HT1080 (cell line): ENCODE measurements at places on chromosomes 7 and 10. TPM values are rescaled to one million over a fixed set of nuclear protein-coding genes. Genes with fewer than 3 reads are reported as not detected.

- DNase-seq, result no peak
Measured at GRCh38 chr10:27612551-27613035, 108.5 kb downstream of the RAB18 start.

- no peak for DNase-seq
Measured at GRCh38 chr7:6181136-6181535, 91.3 kb downstream of the CYTH3 start.

GRCh38 chr7:130430115-130430514, 10.7 kb downstream of the CEP41 start:
- no peak for DNase-seq

DNA sequence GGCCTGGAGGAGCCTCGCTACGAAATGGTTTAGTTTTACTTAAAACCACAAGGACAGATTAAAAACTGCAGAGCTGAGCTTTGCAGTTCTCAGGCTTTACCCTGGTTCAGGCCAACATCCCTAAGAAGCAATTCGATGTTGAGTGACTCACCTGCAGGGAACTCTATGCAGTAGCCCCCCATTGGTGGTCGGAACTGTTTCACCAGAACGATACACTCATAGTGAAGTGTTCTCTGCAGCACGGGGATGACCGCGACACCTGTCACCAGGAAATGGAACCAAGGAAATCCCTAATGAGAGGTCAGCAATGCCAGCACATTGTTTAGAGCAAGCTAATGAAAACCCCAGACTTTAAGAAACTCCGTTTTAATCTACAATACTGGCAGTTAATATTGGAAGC, 18.0 kb downstream of the NUDT5 start:
- peak; percentile 88 for DNase-seq

DNA sequence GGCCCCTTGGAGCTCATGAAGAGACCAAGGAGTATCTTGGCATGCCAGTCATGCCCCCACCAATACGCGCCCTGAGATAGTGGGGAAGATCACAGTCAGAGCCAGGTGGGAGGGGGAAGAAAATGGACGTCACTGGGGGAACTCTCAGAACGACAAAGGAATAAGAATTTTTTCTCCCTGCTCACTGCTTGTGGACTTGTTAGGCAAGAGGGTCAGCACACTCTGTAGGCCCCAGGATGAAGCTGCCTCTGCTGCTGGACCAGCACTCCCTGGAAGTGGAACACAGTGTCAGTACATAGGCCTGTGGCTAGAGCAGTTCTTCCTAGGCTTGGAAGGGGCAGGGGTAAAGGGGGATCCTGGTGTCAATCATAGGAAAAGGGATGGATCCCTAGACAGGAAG, 46.5 kb downstream of the DRGX start:
- no peak for DNase-seq

DNA sequence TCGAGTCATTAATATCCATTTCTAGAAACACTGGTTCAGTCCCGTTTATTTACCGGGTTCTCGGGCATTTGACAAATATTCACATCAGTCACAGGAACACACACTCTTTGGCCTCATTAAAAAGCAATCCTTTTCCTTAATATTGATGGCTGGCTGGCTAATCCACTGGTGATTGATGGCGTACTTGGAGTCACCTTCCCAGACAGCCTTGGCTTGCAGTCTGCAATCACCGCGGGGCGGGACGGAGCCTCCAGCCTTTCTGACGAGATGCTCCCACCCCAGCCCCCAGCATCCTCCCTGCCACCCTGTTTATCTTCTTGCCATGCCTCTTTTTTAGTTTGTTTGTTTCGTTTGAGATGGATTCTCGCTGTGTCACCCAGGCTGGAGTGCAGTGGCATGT, 36.6 kb downstream of the SRRM3 start:
- no peak for DNase-seq

DNA sequence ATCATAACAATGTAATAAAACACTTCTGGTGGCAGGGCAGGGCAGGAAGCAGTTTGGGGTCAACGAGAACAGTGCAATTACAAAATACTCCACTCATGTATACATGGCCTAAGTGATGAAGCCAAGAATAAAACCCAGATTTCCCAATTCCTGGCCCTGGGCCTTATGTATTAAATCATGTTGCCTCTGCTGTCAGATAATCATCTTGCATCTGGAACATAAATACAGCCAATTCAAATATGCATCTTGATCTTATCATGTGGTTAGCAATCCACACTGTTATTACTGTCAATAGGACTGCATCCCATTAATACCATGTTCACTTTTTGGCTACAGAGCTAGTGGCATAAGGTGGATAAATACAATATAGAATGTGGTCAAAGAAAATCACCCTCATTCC, 186.5 kb upstream of the SLC25A13 start:
- DNase-seq, result no peak

- DNase-seq, result no peak
Measured at GRCh38 chr10:89648074-89648473, 3.0 kb upstream of the PANK1 start.

DNA sequence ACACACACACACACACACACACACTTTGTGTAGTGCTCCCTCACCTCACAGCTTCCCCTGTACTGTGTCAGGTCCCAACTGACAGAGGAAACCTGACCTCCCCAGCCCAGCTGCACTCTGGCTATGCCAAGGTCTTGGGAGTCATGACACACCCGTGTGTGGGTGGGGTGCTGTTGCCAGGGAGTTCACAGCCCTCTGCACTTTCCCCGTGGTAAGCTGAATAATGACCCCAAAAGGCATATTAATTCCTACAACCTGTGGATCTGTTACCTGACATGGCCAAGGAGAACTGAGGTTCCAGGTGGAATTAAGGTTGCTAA, 8.9 kb upstream of the NANOS1 start:
- no peak for DNase-seq

DNA sequence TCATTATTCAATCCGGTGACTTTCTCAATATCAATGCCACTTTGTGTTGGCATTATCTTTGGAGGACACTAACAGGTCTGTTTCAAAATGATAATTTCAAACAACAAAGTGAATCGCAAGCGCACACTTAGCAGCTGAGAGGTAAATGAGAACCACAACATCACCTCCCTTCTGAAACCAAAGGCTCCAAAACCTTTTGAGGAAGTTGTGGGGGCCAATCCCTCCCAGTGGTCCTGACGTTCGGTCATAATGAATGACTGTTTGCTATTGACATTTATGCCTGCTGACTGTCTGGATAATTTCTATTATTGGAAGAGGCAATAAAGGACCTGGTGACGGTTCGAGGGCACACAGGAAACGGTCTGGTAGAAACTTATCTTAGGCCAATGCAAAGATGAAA, 1.8 kb downstream of the ADARB2 start:
- no peak for DNase-seq

GRCh38 chr10:17026686-17027485, 102.7 kb downstream of the CUBN start:
- peak; percentile 66 for DNase-seq

GRCh38 chr10:14601872-14602725, 172.6 kb downstream of the FAM107B start:
- DNase-seq, result peak; percentile 81

GRCh38 chr10:131842351-131843088, 58.3 kb upstream of the PPP2R2D start:
- no peak for DNase-seq

- no peak for DNase-seq
Measured at GRCh38 chr7:28497009-28497408, 84.7 kb downstream of the CREB5 start.

DNA sequence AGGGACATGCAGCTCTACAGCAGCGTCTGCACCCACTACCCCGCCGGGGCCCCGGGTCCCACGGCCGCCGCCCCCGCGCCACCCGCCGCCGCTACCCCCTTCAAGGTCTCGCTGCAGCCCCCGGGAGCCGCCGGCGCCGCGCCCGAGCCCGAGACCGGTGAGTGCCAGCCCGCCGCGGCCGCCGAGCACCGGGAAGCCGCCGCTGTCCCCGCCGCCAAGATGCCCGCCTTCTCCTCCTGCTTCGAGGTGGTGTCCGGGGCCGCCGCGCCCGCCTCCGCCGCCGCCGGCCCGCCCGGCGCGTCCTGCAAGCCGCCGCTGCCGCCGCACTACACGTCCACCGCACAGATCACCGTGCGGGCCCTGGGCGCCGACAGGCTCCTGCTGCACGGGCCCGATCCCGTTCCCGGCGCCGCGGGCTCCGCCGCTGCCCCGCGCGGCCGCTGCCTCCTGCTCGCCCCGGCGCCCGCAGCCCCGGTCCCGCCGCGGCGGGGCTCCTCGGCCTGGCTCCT, 631 bp downstream of the OTUD1 start:
- no peak for DNase-seq

DNA sequence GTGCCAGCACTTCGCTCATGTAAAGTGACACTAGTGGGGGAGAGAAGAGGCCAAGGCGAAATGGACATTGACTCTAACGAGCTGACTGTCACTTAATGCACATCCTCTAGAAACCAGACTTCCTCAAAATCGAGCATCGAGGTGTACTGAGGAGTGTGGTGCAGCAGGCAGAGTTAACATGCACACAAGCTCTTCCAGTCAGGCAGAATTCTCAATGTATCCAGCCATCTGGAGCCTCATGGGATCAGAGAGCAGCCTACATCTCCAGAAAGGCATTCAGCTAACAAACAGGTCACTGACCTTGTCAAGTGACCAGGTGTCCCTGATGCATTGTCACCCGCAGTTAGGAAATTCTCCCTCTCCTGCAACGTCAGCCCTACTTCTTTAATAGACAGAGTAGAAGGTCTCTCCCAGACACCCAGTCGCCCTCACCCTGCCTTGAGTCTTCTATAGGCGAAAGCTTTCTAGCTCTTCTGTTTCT, 259.8 kb upstream of the AOAH start:
- no peak for DNase-seq

GRCh38 chr7:133941496-133941895, 185.6 kb upstream of the LRGUK start:
- no peak for DNase-seq

GRCh38 chr10:131775433-131775832, 125.4 kb upstream of the PPP2R2D start:
- no peak for DNase-seq

- peak; percentile 40 for DNase-seq
Measured at GRCh38 chr7:118590107-118590506, 365.6 kb downstream of the ANKRD7 start.

DNA sequence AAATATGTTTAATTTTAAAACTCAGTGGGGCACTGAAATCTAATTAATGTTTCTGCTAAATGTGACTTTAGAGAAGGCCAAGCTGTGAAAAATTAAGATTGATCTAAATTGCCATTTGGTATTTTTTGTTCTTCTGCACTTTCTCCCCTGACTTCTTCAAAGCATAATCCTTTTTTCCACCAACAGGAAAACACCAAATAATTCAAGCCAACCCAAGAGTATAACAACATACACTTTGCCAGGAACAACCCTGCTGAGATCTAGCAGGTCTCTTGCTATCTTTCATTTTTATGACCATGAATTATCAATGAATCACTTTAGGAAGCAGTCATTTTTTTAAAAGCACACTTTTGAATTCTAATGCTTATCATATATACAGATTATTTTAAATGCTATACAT, 100.1 kb downstream of the USP6NL start:
- no peak for DNase-seq

DNA sequence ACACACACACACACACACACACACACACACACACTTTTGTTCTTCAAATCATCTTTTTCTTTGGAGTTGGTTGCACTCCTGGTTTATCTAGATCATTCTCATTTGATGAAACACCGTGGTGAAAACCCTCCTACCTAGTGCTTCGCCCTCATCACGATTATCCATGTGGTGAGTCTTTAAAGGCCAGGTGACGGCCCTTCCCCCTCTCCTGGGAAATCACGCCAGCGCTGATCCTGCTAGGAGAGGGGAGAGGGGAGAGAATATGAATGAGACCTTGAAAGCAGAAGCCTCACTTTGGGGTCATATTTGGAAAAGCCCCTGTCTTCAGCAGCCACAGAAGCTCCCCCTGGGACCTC, 103.9 kb upstream of the LRRC4 start:
- DNase-seq, result no peak

GRCh38 chr7:65980478-65981250, 1.3 kb downstream of the GUSB start:
- DNase-seq, result peak; percentile 40

DNA sequence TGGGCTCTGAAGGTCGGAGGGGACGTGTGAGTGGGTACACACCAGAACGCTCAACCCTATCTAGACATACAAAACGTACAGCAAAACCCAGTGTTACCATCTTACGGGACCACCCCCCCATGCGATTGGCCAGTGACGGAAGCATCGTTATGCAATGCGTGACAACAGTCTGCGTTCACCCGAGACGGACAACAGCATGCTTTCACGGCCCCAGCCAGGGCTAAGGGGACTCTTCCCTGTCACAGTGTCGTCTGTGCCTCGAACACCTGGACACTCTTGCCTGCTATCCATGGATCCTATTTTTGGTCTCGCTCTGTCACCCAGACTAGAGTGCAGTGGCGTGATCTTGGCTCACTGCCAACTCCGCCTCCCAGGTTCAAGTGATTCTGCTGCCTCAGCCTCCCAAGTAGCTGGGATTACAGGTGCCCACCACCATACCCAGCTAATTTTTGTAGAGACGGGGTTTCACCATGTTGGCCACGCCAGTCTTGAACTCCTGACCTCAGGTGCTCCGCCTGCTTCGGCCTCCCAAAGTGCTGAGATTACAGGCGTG, 23.3 kb downstream of the DPYSL4 start:
- DNase-seq, result no peak

DNA sequence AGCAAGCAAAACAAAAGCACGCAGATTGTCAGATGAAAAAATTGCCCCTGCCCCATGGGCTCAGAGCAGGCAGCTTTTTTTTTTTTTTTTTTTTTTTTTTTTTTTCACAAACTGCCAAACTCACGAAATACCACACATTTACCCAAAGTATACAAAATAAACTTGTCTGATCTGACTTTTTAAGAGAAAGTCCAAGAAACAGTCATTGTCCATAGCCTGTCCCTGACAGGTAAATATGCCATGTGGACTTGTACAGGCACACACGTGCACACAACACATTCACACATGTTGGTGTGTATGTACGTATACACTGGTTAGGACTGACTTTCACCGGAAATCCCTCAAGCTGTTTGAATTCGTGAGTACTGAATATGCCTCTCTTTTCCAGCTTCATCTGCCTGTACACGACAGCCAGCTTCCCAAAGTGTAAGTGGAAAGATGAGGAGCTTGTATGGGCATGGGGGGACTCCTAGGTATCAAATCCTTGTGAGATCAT, 929 bp upstream of the HGF start:
- DNase-seq, result no peak

Gene CYP2C19
- total RNA-seq, result not detected in 2 replicates

Gene CAMK2B
- 0.02 and 0.07 TPM in 2 replicates for total RNA-seq

Gene PDZD7
- 0.80 and 1.6 TPM in 2 replicates for total RNA-seq

Gene HYAL4
- 0.13 TPM in 1 of 2 replicates, not detected in the other for total RNA-seq

Gene LAMB1
- total RNA-seq, result 53.6 and 62.7 TPM in 2 replicates

Gene PKD2L1
- total RNA-seq, result not detected in 2 replicates

Gene LRRC18
- total RNA-seq, result 0.59 and 0.70 TPM in 2 replicates

Gene FAM13C
- 2.8 and 3.1 TPM in 2 replicates for total RNA-seq

Gene KCNK18
- not detected in 2 replicates for total RNA-seq

Gene SFRP5
- not detected in 2 replicates for total RNA-seq

Gene ZNF804B
- not detected in 2 replicates for total RNA-seq

Gene ZNF25
- total RNA-seq, result 2.6 and 2.8 TPM in 2 replicates

Gene ITGB8
- total RNA-seq, result 1.1 and 1.2 TPM in 2 replicates

Gene CCL26
- not detected in 2 replicates for total RNA-seq
